Fibroblast of skin of left quadriceps (primary cell): ENCODE measurements at places on chromosomes 3 and 15.
A peak's percentile ranks its signal among the peaks of the same experiment; 100 is the strongest.

DNA sequence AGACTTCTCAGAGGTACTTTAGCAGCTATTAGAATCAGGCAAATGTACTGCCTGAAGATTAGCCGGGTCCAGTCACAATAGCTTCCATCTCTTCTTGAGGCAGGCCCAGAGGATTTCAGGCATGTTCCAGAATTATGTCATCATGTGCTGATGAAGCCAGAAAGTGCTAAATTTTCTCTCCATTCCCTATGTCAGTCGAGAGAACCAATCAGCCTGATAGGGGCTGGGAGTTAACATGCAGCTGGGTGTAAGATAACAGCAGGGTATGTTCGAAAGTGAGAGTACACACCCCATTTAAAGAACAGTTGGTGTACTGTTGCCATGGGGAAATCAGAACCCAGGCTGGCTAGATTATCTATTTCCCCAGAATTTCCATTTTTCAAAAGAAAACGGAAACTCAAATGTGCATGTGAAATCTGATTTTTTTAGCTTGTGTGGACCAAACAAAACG lies 48.7 kb downstream of the MYH15 start:
- DNase-seq = no peak

- peak; percentile 29 for DNase-seq
These were observed 84.8 kb upstream of the FOXB1 start for GRCh38 chr15:59918994-59919951.

GRCh38 chr3:14761121-14761672 lies 57.6 kb upstream of the FGD5 start:
- no peak for DNase-seq

DNA sequence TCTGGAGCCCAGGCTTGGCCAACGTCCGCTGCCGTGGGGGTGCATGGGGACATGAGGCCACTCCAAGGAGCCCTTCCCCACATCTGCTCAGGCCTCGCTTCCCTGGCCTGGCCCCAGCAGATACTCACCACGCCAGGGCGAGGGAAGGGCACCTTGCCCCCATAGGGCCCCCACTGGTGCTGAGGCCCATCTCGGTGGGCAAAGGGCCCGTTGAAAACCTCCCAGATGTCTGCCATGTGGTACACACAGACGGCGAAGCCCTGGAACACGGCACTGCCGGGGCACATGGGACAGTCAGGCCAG lies 4.7 kb downstream of the SEMA3G start:
- no peak for DNase-seq

DNA sequence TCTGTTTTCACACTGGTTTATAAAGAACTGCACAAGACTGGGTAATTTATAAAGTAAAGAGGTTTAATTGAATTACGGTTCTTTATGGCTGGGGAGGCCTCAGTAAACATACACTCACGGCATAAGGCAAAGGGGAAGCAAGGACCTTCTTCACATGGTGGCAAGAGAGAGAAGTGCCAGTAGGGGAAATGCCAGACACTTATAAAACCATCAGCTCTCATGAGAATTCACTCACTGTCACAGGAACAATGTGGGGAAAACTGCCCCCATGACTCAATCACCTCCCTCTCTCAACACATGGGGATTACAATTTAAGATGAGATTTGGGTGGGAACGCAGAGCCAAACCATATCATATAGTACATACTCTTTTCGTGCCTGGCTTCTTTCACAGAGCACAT lies 42.4 kb downstream of the MAP2K1 start:
- DNase-seq = no peak

DNA sequence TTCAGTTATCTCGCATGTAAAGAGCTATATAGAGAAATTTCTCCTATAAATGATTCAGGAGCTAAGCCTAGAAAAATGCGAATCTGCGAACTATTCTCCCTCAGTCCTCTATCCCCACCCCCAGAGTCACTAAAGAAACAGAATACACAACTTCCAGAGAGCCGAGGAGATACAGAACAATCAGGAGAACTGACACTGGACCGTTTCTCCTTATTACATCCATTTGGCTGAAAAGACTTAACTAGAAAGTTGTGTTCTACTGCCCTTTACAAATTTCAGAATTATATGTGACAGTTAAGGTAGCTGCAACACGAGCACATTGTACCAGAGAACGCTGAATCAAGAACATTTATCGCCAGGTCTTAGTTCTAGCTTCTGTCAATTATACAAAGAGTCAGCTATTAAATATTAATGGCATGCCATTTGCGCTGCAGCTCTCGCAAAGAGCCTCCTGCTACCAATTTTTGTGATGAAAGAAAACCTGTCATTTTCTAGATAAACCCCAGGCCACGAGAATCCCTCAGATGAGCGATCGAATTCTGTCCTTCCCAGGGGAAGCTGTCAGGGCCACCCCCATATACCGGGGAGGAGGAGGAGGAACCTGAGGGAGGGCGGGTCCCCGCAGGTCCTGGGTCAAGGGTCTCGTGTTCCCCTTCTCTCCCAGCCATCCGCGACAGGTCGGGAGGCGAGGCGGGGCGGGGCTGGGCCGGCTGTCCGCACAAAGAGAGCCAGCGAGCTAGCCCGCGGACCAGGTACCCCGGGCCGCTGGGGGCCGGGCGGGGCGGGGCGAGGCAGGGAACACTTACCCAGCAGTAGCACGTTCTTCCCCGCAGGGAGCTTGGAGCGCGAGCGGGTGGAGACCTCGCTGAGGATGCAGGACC lies 878 bp downstream of the DYNC1LI1 start:
- DNase-seq = no peak

DNA sequence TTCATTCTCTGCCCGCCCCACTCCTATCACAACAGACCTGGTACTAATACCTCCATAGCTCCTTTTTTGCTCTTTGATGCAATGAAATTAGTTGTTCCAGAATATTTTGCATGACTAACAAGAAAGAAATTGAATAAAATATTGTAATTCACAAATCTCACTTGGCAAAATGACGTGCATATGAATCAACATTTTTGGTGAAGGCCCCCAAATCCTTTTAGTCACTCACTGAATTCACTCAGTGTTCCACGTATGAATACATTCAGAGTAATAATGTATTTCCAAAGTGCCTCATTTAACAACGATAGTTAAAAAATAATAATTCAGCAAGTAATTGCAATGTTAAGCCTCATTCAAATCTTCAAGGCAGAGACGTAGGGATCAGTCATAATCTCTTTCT lies 148.6 kb upstream of the STRIT1 start:
- no peak for DNase-seq

- DNase-seq = no peak
These were observed 29.4 kb downstream of the RNU5B-1 start for GRCh38 chr15:65333856-65334255.

DNA sequence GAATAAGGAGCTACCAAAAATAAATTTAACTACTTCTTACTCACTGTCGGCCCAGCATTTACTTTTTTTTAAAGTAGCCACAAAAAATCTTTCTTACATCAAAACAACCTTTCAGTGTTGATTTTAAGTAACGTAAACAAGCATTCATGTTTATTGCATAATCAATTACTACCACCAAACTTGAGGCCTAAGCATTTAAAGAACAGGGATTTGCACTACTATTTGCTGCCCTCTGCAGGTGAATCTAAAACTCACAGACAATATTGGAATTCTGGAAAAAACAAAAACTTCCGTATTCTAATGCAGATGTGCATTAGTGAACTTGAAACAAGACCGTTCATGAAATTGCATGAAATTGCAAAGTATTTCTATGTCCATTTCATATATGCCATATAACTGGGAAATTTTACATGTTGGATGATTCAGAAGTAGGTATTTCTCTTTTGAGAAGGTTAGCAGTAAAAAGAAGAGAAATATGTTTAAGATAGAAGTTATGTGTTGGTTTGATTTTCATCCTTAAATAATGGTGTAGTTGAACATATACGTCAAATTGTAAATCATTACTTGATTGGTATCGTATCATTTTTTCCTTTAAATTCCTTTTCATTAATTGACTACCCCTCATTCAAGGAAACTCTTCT lies 55.6 kb downstream of the CGGBP1 start:
- DNase-seq = peak; percentile 21

DNA sequence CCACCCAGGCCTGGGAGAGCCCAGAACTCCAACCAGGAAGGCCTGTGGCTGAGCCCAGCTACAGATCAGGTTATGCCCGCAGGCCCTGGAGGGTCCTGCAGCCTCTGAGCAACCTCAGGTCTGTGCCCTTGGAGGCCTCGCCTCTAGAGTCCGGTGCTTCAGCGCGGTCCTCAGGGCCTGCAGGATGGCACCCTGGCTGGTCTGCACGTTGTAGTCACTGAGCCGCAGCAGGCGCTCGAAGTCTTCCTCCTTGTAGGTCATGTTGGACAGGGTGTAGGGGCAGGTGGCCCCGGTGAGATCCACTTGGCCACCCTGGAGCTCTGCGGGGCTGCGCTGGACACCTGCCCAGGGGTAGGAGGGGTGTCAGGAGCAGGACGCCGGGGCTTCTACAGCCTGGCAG lies 25.8 kb downstream of the PLA2G4D start:
- no peak for DNase-seq

GRCh38 chr3:160402221-160403027 lies 3.0 kb downstream of the SMC4 start:
- no peak for DNase-seq
